A549 treated with ZK216348 at 1 μM for 4 hours (cell line): ENCODE measurements at places on chromosomes 1 and 21. TPM values are rescaled to one million over a fixed set of nuclear protein-coding genes. Genes with fewer than 3 reads are reported as not detected.

Gene SERINC2
- 13.5 to 33.0 TPM (median 29.6 TPM) in 5 replicates for total RNA-seq

Gene IL22RA1
- 4.6 to 7.3 TPM (median 5.2 TPM) in 5 replicates for total RNA-seq

Gene CITED4
- total RNA-seq: 39.5 to 126 TPM (median 106 TPM) in 5 replicates

Gene AQP10
- total RNA-seq: not detected in 5 replicates

Gene SIM2
- 6.9 to 9.2 TPM (median 8.1 TPM) in 5 replicates for total RNA-seq

Gene ZNF697
- total RNA-seq: 1.4 to 2.0 TPM (median 1.6 TPM) in 5 replicates

Gene FAM78B
- 0.07 to 0.32 TPM (median 0.27 TPM) in 5 replicates for total RNA-seq

Gene PGLYRP3
- total RNA-seq: not detected in 5 replicates

Gene NPR1
- total RNA-seq: 0.46 to 1.5 TPM (median 1.2 TPM) in 5 replicates

Gene CLCA1
- total RNA-seq: not detected in 5 replicates

Gene DNASE2B
- total RNA-seq: not detected in 5 replicates

Gene CYP4Z1
- total RNA-seq: not detected in 5 replicates

Gene NRAS
- 17.0 to 38.0 TPM (median 29.9 TPM) in 5 replicates for total RNA-seq

Gene GRIK3
- not detected in 5 replicates for total RNA-seq

Gene FASLG
- not detected in 5 replicates for total RNA-seq

Gene NCMAP
- 0.06 to 0.18 TPM (median 0.13 TPM) in 4 of 5 replicates, not detected in the other for total RNA-seq

Gene SESN2
- 5.7 to 9.8 TPM (median 7.5 TPM) in 5 replicates for total RNA-seq

Gene TMEM35B
- 13.3 to 16.4 TPM (median 15.1 TPM) in 5 replicates for total RNA-seq

Gene CLCNKA
- 0.06 TPM in 1 of 5 replicates, not detected in the others for total RNA-seq

Gene CALML6
- 0.19 to 0.37 TPM (median 0.24 TPM) in 5 replicates for total RNA-seq

Gene PGLYRP4
- total RNA-seq: not detected in 5 replicates

Gene RAVER2
- 3.5 to 5.7 TPM (median 5.0 TPM) in 5 replicates for total RNA-seq

Gene HNRNPCL4
- not detected in 5 replicates for total RNA-seq

Gene S100B
- not detected in 5 replicates for total RNA-seq

Gene PLCH2
- 0.23 to 0.48 TPM (median 0.25 TPM) in 5 replicates for total RNA-seq

Gene AGRN
- 50.6 to 136 TPM (median 124 TPM) in 5 replicates for total RNA-seq

Gene OR6N1
- not detected in 5 replicates for total RNA-seq

Gene HCRTR1
- total RNA-seq: not detected in 5 replicates

Gene SV2A
- 0.06 to 0.15 TPM (median 0.09 TPM) in 5 replicates for total RNA-seq

Gene C1orf115
- 4.9 to 6.8 TPM (median 5.7 TPM) in 5 replicates for total RNA-seq

Gene TAF5L
- 18.2 to 24.9 TPM (median 20.8 TPM) in 5 replicates for total RNA-seq

Gene COL8A2
- 0.06 to 0.15 TPM (median 0.08 TPM) in 4 of 5 replicates, not detected in the other for total RNA-seq

Gene WNT3A
- total RNA-seq: 0.08 TPM in 1 of 5 replicates, not detected in the others

Gene SIPA1L2
- total RNA-seq: 6.5 to 7.5 TPM (median 6.9 TPM) in 5 replicates

Gene MTARC1
- total RNA-seq: 8.2 to 12.0 TPM (median 9.9 TPM) in 5 replicates

Gene MYBPHL
- total RNA-seq: not detected in 5 replicates

Gene FNDC10
- total RNA-seq: 3.9 to 9.9 TPM (median 8.5 TPM) in 5 replicates

Gene KIF14
- 5.6 to 12.7 TPM (median 10.9 TPM) in 5 replicates for total RNA-seq

Gene TP73
- total RNA-seq: 0.59 to 0.83 TPM (median 0.71 TPM) in 5 replicates

Gene FCGR3B
- not detected in 5 replicates for total RNA-seq

Gene PLEKHG5
- 1.8 to 5.2 TPM (median 3.3 TPM) in 5 replicates for total RNA-seq
